Placental pericyte (primary cell): ENCODE measurements at places on chromosomes 6 and 20. TPM values are rescaled to one million over a fixed set of nuclear protein-coding genes. Genes with fewer than 3 reads are reported as not detected.

Gene RAB44
- under 0.01 TPM in 1 of 2 replicates, not detected in the other for total RNA-seq

Gene SPACA1
- total RNA-seq = not detected in 2 replicates

Gene PDE10A
- 2.0 and 11.6 TPM in 2 replicates for total RNA-seq

Gene SYNDIG1
- 0.57 TPM in 1 of 2 replicates, not detected in the other for total RNA-seq

Gene NMBR
- not detected in 2 replicates for total RNA-seq

Gene BNIP5
- total RNA-seq = not detected in 2 replicates

Gene ZNF334
- total RNA-seq = 1.1 and 4.6 TPM in 2 replicates

Gene OOEP
- 0.72 and 0.88 TPM in 2 replicates for total RNA-seq

Gene NT5E
- total RNA-seq = 142 and 712 TPM in 2 replicates

Gene LY6G6C
- not detected in 2 replicates for total RNA-seq

Gene ADTRP
- 2.4 and 2.8 TPM in 2 replicates for total RNA-seq

Gene CDC5L
- total RNA-seq = 15.8 and 27.2 TPM in 2 replicates

Gene ETV7
- total RNA-seq = 0.29 and 0.88 TPM in 2 replicates

Gene SLC17A4
- not detected in 2 replicates for total RNA-seq

Gene RAMACL
- 0.72 and 3.1 TPM in 2 replicates for total RNA-seq

Gene VWA7
- 0.14 and 0.44 TPM in 2 replicates for total RNA-seq

Gene ARHGAP18
- 21.4 and 81.5 TPM in 2 replicates for total RNA-seq

Gene FUT9
- total RNA-seq = not detected in 2 replicates

Gene GLO1
- total RNA-seq = 89.1 and 146 TPM in 2 replicates

Gene PI3
- total RNA-seq = 0.44 TPM in 1 of 2 replicates, not detected in the other

Gene HLA-DRB1
- total RNA-seq = 0.14 TPM in 1 of 2 replicates, not detected in the other

Gene VGLL2
- total RNA-seq = not detected in 2 replicates

Gene RRAGD
- total RNA-seq = 0.22 and 1.4 TPM in 2 replicates

Gene HLA-DOA
- not detected in 2 replicates for total RNA-seq

Gene SPTLC3
- total RNA-seq = 1.7 and 2.4 TPM in 2 replicates

Gene MDC1
- total RNA-seq = 4.4 and 14.3 TPM in 2 replicates

Gene EFHC1
- 15.8 and 22.0 TPM in 2 replicates for total RNA-seq

Gene NUS1
- total RNA-seq = 21.2 and 40.5 TPM in 2 replicates

Gene CCN5
- total RNA-seq = 0.29 and 1.3 TPM in 2 replicates

Gene EFCAB8
- under 0.01 and 0.14 TPM in 2 replicates for total RNA-seq

Gene ATP6V1G2
- 0.43 and 1.5 TPM in 2 replicates for total RNA-seq

Gene SLC22A16
- total RNA-seq = not detected in 2 replicates

Gene MDFI
- 0.14 and 0.22 TPM in 2 replicates for total RNA-seq

Gene MTFR2
- 0.22 and 12.0 TPM in 2 replicates for total RNA-seq

Gene OSER1
- total RNA-seq = 41.4 and 47.7 TPM in 2 replicates

Gene CDSN
- 0.14 TPM in 1 of 2 replicates, not detected in the other for total RNA-seq

Gene TRIM40
- total RNA-seq = not detected in 2 replicates

Gene SCGN
- not detected in 2 replicates for total RNA-seq

Gene FAM209A
- not detected in 2 replicates for total RNA-seq

Gene PREX1
- total RNA-seq = 3.3 and 30.4 TPM in 2 replicates

Gene CRISP3
- not detected in 2 replicates for total RNA-seq

Gene TMEM244
- total RNA-seq = 1.3 TPM in 1 of 2 replicates, not detected in the other

Gene TBX18
- total RNA-seq = 8.8 and 16.8 TPM in 2 replicates

Gene PRKN
- 0.72 TPM in 1 of 2 replicates, not detected in the other for total RNA-seq

Gene PPP2R5D
- 34.4 and 55.1 TPM in 2 replicates for total RNA-seq

Gene SOX18
- 0.43 TPM in 1 of 2 replicates, not detected in the other for total RNA-seq

Gene BHLHE23
- not detected in 2 replicates for total RNA-seq

Gene TP53TG5
- total RNA-seq = not detected in 2 replicates

Gene SYCP2
- total RNA-seq = 0.22 and 1.7 TPM in 2 replicates

Gene PTCHD4
- total RNA-seq = 0.88 and 2.6 TPM in 2 replicates

Gene THBD
- total RNA-seq = 0.44 and 7.9 TPM in 2 replicates

Gene CST5
- total RNA-seq = not detected in 2 replicates

Gene FAM217A
- not detected in 2 replicates for total RNA-seq

Gene COL12A1
- 362 and 404 TPM in 2 replicates for total RNA-seq

Gene UCKL1
- total RNA-seq = 21.2 and 33.5 TPM in 2 replicates

Gene PSORS1C1
- total RNA-seq = 1.3 and 2.3 TPM in 2 replicates

Gene ANKRD66
- not detected in 2 replicates for total RNA-seq

Gene BMP2
- total RNA-seq = 6.8 and 45.2 TPM in 2 replicates

Gene CRYBG1
- 3.1 and 15.7 TPM in 2 replicates for total RNA-seq

Gene PERP
- 10.7 and 18.6 TPM in 2 replicates for total RNA-seq
